Hypothalamus (tissue), 51 donors: ENCODE measurements at places on chromosomes 7 and 10.

- DNase-seq, result peak; percentile 99
Observed at GRCh38 chr10:102917962-102918816, at the start of gene CNNM2. Gene CNNM2, plus strand, starts transcription at chr10:102918294. Its CDS starts 187 bp downstream, at chr10:102918481.

DNA sequence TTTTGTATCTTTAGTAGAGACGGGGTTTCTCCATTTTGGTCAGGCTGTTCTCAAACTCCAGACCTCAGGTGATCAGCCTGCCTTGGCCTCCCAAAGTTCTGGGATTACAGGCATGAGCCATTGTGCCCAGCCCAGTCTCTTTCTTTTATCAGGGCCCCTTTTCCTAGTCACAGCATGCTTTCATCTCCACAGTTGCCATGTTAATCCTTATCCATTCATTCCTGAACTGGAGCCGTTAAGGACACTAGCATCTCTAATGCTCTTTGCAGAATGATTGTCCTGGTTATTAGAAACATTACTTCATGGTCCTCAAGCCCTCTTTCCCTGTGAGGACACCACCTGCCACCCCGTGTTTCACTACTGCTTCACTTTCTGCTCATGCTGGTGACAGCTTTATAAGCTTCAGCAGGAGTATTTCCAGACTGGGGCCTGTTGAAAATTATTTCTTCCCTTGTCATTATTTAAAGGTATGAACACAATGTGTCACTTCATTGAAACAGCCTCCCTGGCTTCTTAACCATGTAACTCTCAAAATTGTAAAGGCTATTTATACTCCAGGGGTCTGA, 313.9 kb downstream of the BMPER start:
- DNase-seq, result no peak

DNA sequence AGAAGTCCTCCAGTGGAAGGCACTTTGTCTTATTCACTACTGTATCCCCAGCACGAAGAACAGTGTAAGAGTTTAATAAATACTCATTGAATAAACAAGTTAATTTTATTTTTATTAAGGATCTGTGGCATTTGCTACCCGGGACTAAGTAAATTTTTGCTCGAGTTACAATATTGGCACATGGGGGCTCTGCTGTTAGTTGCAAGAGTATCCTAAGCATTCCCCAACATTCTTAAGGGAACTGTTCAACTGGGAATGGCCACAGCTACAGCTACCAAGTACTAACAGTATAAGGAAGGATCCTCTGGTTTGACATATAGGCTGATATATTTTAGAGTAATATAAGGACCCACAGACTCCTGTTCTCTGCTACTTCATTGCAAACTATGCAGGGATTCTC, 8.7 kb upstream of the LRRTM3 start:
- no peak for DNase-seq

GRCh38 chr7:64638822-64639221, 27.1 kb upstream of the ZNF107 start:
- DNase-seq, result no peak

DNA sequence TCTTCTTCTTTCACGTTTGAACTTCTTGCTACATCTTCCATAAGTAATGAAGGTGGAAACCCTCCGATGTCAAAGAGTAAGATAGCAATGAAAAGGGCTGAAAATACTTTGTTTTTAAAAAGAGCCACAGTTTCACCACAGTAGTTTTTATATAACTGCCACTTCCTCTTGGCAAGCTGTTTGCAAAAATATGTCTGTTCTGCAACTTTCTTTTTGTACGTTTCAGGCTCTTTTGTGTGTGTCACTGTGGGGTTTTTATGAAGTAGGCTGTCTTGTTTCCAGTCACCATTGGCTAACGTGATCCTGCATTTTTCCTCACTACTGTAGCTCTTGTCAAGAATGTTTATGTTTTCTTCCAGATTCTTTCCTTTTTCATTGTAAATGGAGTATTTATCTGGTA, 55.6 kb downstream of the SLC16A9 start:
- DNase-seq, result no peak

DNA sequence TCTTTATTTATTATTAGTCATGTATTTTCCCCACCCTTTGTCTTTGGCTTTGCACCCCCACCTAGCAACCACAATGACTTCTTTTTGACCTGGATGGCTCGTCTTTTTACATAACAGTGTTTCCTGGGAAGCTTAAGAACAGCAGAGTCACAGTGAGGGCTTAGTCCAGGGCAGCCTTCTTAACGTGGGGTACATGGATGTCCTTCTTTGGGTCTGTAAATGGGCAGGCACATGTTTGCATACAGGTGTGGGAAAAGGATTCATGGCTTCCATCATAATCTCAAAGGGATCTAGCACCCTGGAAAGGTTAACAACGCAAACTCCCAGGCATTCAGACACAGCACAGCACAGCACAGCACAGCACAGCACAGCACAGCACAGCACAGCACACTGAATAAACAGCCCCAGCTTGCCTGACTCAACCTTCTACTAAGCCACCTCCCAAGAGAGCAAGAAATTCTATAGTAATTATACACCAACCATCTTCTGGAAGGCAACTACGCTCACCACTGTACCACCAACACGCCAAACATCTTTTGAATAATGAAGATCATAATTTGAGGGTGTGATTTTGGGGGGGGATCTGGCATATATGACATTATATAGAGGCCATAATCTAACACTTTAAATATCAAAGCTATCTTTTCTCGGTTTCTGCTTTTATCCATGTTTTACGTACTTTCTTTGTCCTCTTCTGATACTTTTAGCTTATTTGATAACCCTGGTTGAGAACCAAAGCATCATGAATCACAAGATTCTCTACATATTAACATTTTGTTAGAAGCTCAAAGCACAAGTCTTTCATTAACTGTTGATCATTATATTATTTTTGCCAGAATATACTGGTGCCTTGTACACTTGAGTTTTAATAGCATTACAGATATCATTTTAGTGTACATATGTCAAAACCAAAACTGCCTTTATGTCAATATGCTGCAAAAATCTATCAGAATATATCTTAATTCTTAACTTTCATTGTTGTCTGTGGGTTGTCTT, 177.2 kb upstream of the KLF14 start:
- no peak for DNase-seq

GRCh38 chr7:134632937-134633540, 13.6 kb upstream of the BPGM start:
- DNase-seq, result no peak

DNA sequence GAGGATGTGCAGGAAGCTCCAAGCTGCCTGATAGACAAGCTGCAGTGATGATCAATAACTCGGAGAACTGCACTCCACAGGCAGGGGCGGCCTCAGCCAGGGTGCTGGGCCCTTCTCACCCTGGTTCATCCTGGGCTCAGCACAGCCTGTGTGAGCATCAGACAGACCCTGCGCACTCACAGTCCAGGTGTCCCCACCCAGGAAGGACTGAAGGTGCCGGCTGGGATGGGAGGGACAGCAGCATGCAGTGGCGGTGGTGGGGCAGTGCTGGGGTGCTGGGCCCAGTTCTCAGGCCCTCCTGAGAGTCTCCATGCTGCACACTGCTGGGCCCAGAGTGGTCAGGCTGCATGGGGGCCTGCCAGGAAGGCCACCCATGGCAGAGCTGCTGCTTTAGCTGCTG, 74.1 kb downstream of the ITIH5 start:
- DNase-seq, result no peak

DNA sequence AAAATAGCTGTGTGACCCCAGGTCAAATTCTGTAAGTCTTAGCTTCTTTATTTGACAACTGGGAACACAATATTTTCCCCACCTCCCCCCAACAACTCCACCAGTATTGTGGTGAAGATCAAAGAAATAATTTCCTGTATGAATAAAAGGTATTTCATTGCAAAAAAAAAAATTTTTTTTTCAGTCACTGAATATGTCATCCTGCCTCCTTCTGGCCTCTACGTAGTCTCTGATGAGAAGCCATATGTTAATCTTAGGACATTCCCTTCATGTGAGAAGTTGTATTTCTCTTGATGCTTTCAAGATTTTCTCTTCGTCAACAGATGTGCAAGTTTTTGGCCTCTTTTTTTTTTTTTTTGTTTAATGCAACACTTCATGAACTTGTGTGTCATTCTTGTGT, 33.0 kb downstream of the ZNF33A start:
- no peak for DNase-seq

- DNase-seq, result no peak
Observed at GRCh38 chr7:114649689-114650088, 235.1 kb downstream of the FOXP2 start.

DNA sequence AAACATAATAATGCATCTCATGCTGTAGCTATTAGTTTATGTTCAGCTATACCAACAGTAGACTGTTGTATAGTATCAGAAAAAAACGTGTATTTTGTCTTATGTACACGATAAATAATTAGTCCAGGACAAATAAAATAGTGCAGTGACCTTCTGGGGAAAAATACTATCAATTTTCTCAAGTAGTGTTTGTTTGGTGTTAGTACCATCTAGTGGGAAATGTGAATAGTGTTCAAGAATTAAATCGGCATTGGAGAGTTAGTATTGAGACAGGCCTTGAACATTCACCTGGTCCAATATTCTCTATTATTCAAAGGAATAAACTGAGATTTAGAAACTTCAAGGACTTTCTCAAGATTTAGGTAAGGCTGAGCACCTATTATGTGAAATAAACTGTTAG, 21.7 kb upstream of the OR2A5 start:
- no peak for DNase-seq

- peak; percentile 70 for DNase-seq
Observed at GRCh38 chr7:1123715-1124114, 35.8 kb downstream of the GPER1 start.

- DNase-seq, result no peak
Observed at GRCh38 chr7:106465704-106466468, 181.1 kb upstream of the NAMPT start.
